H9 (cell line): ENCODE measurements at places on chromosomes 5 and 9. TPM values are rescaled to one million over a fixed set of nuclear protein-coding genes. Genes with fewer than 3 reads are reported as not detected.

- no peak for DNase-seq
Measured at GRCh38 chr5:52988335-52989024, 672 bp upstream of the ITGA2 start.

DNA sequence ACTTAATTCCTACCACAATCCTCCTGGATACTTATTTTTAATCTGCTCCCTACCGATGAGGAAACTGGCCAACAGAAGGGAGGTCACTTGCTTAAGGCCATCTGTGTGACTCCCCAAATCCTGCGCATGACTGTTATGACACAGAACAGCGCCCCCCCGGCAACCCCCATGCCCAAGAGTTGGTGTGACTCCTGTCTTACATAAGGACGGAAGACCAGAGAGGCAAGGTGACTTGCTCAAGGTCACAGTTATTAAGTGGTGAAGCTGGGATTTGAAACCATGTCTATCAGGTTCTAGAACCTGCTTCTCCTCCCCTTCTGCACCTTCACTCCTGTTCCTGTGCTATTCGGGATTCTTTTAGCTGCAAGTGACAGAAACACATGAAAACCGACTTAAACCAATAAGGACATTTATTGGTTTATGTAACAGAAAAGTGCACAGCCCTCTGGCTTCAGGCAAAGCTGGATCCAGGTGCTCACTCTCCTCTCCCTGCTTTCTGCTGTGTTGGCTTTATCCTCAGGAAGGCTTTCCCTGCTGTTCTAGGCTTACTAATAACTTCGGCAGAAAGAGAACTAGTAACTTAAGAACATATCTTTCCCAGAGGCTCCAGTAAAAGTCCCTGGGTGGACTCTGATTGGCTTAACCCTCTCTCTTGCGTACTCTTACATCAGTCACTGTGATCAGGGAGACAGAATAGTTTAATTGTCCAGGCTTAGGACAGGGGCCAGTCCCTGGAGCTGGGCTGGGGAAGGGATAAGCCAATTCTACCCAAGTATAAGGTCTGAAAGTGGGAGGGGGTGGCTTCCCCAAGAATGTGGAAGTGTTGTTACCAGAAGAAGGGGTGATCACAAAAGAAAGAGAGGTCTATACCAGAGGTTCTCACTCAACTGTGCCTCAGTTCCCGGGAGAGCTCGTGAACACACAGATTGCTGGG lies 43.7 kb downstream of the FGF18 start:
- no peak for DNase-seq

DNA sequence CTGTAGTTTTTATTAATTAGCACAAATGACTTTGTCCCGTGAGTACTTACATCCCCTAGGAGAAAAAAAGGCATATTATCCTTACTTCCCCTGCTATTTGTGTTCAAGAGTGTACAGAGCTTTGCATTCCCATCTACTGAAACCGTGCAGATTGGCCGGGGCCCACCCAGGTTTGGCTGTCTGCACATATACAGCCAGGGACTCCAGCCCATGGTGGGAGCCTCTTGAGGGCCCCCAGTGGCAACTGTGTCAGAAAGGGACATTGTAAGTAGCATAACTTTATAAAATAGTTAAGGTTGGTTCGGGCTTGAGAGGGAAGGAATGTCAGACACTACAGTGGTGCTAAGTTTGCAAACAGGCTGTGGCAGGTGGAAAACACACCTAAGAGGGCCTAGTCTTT lies 24.7 kb downstream of the PHF2 start:
- no peak for DNase-seq

- no peak for DNase-seq
Measured at GRCh38 chr9:111759762-111760639, 34.7 kb downstream of the SHOC1 start.

- peak; percentile 35 for DNase-seq
Measured at GRCh38 chr9:115164511-115164974, 46.6 kb upstream of the TNC start.

GRCh38 chr9:1050125-1050895 lies at the start of gene DMRT2:
Gene DMRT2, plus strand, starts transcription at chr9:1050357. Its CDS starts 1,257 bp downstream, at chr9:1051614.
- peak; percentile 80 for DNase-seq

DNA sequence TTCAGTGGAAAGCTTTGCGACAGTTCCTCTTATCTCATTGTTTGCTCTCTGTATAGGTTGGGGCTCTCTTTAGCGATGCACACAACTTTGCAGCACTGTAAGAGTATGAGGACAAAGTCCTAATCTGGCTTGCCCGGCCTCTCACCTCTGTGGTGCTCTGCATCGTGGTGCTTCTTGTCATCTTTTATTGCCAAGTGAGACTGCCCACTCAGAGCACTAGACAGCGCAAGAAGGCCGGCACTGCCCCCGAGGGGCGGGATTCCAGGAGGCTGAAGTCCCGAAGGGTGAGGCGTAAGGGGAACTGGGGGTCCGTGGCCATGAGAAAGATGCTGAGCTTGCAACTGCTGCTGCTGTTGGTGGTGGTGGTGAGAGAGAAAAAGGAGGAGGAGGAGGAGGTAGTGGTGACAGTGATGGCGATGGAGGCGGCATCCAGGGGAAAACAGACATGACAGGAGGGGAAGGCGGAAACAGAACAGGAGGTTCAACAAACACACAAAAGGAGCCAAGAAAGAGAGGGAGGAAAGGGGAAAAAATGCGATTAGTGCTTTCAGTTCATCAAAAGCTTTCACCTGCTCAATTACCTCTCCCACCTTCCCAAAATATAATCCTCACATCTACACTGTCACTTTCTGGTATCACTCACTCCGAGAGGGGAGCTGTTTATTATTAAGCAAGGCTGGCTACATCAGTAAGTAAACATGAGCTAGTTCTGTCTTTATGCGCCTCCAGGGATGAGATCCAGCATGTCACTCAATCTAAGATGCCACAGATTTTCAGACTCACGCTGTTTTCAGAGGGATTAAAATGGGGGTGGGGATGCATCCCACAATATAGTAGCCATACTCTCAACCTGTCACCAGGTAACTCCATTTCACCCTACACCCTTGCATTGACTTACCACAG lies 55.1 kb downstream of the TLE1 start:
- no peak for DNase-seq

GRCh38 chr9:125146247-125146646 lies 2.9 kb upstream of the SCAI start:
- DNase-seq, result no peak

DNA sequence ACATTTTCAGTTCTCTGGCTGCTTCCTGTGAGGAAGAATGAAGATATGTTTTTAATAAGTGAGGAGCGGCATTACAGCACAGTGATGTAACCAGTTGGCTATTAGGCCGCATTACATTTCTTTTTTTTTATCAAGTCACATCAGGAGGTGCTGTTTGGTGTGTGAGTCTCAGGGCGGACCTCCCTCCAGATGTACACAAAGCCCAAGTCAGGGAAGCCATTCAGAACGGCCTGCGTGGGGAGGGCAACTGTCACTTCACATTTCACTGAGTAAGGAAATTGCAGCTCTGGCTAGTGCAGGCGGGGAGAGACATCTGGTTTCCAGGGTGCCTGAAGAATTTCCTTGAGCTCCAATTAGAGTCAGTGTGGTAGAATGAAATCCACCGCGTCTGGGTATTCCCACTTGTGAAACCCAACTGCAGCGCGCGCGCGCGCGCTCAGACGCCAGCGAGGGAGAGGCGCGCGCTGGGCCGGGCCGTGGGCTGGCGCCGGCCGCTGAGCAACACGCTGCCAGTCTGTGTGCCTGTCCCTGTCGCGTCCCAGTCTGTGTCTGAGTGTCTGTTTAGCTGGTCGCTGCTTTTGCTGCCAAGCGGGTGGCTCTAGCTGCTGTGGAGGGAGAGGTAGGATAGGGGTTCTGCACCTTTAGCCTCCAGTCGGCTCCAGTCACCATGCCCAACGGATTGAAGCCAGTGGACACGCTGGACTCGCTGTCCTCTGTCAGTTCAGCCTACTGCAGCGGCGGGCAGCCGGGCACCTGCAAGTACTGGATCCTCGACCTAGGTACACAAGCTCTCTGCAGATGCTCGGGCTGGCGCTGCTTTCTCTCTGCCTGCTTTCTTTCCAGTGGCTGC lies 140.8 kb upstream of the OTULINL start:
- no peak for DNase-seq

GRCh38 chr5:14664270-14665100 lies at the start of gene OTULIN:
Gene OTULIN, plus strand, starts transcription at chr5:14664718. Its CDS starts 108 bp downstream, at chr5:14664826.
- peak; percentile 88 for DNase-seq

GRCh38 chr5:53100606-53101005 lies 9.0 kb downstream of the MOCS2 start:
- no peak for DNase-seq

Gene SPIN1
- 136 and 139 TPM in 2 replicates for total RNA-seq

Gene LURAP1L
- 0.13 TPM in 1 of 2 replicates, not detected in the other for total RNA-seq

Gene UNC13B
- total RNA-seq, result 43.5 and 48.2 TPM in 2 replicates
